Iris pigment epithelial cell (primary cell): ENCODE measurements at places on chromosomes 16 and 17.

DNA sequence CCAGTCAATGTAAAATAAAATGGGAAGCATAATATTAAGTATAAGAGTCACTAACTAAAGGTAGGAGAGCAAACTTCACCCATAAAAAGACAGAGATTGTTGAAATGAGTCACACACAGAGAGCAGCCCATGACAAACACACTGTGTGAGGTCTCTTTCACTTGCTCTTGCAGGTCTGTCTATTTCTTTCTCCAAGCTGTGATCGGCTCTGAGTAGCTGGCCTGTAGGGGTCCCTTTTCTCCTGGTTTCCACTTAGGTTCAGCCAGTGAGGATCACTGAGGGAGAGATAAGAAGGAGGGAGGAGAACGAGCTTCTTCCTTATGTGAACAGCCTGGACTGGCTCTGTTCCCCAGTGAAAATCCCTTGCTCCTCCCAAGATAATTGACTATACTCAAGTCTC lies 133.7 kb upstream of the HS3ST3A1 start:
- peak; percentile 28 for DNase-seq

DNA sequence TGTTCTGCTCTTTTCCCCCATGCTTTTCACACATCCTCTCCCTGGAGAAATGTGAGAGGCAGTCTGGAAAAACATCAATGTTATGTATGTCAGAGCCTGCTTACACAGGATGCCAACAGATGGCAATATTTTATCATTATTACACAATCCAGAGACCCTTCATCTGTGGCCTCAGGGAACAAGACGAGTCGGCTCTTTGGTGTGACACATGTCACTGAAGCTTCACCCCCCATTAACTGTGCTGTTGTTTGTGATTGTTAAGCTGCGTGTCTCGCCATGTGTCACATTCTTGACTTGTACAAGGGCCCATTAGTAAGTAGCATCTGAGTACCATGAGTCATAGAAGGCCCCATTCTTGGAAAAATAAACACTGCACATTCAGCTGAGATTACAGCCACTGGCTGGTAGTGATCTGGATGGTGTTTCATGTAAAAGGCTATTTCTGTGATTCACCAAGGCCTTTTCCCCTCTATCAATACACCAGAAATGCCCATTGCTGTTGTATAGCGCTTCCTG lies 682.1 kb upstream of the SOX9 start:
- DNase-seq: peak; percentile 96

DNA sequence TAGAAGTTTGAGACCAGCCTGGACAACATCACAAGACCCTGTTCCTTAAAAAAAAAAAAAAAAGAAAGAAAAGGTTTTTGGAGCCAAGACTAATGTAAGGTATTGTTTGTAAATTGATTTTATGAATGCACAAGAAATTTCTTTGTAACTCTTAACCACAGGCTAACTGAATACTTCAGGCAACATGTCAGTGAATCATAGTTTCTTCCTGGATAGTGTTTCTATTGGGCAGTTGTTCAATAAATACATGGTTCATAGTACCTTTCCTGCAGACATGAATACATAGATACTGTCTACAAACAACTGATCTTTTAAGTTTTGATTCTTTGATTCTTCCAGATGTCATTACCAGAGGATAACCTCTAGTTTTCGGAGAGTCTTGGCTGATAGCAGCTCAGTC lies 11.6 kb downstream of the DDX42 start:
- DNase-seq: peak; percentile 78

DNA sequence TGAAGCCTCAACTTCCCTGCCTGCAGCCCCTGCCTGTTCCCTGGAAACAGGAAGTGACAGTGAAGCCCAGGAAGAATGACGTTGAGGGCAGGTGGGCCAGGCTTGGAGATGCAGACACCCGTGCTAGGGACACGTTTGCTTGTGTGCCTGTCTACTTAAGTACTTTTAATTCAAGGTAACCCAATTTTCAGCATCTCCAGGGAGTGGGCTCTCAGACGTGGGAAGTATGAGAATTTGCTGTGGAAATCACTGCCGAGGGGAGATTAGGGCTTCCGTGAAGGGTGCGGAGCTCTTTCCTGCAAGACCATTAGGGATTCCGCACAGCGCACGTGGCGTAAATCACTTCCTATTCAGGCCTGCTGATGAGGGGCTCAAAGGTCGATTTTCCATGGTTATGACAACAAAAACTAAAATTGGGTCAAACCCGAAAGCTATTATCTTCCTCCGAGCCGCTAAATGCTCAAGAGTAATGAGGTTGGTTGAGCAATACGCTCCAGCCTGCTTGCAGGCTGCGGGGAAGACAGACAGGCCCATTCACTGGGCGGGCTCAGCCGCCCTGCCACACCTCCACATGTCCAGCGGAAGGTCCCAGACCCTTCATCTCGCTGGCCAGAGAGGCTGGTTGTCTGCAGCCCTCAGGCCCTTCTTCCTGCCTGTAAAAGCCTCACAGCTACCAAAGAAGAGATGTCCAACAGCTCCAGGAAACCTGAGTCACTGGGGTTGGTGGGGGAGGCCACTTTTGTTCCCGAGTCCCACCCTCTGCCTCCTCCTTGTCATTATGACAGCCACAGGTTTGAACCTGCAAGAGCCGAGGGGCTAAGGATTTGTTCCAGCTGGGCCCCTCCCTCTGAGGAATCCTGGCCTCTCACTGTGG lies 109.9 kb downstream of the RBFOX3 start:
- no peak for DNase-seq

DNA sequence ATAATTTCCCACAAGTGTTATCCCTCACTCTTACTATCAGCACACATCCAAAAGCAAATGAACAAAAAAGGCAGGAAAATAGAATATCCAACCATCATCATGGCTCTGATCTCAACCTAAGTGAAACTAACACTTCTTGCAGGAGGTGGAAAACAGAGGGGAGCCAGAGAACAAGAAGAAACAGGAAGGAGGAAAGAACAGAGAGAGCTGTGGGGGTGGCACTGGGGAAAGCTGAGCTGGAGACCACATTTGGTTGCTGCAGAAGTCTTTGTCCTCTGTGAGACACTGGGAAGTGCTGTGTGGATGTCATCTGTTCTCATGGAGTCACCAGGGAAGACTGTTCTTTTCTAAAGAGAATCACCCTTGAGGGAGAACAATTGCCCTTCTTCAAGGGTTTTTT lies 34.7 kb downstream of the GRB7 start:
- no peak for DNase-seq

- DNase-seq: no peak
Observed at GRCh38 chr17:79212149-79213087, 137.8 kb downstream of the ENGASE start.

- no peak for DNase-seq
Observed at GRCh38 chr17:81350320-81350890, 44.9 kb upstream of the BAHCC1 start.

DNA sequence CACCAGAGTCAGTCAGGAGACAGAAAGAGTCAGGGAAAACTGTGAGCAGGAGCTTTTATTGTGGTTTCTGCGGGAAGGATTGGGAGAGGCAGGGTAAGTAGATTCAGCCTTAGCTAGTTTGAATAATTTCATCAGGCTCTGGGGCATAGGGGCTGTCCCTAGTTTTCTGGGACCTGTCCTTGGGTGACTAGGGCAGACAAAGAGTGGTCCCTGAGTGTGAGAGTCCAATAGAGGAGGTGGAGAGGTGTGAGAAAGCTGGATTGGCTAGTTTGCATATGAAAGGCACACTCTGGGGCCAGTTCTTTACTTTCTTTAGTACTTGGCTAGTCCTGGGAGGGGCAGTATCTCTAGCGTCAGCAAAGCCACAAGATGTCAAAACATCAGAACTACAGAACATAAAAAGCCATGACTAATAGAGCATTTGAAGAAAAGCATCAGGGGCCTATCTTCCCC lies 255.6 kb downstream of the HS3ST3A1 start:
- peak; percentile 99 for DNase-seq

DNA sequence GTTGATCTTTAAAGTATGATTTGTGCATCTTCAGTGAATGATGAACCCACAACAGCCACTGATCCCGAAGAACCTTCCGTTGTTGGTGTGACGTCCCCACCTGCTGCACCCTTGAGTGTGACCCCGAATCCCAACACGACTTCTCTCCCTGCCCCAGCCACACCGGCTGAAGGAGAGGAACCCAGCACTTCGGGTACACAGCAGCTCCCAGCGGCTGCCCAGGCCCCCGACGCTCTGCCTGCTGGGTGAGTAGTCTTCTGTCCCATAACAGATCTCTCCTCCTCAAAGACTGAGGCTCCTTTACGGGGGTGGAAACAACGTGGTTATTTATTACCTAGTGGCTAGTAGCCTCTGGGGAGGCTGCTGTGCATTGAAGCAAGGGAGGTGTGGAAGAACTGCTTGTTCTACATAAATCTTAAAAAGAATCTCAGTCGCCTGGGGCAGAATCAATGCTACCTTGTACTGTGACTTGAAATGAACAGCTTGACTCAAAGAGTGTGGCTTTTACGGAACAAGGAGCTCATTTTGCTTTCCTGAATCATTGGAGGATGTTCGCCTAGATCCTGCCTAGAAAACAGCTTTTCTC lies 63.0 kb upstream of the CLEC18A start:
- no peak for DNase-seq

DNA sequence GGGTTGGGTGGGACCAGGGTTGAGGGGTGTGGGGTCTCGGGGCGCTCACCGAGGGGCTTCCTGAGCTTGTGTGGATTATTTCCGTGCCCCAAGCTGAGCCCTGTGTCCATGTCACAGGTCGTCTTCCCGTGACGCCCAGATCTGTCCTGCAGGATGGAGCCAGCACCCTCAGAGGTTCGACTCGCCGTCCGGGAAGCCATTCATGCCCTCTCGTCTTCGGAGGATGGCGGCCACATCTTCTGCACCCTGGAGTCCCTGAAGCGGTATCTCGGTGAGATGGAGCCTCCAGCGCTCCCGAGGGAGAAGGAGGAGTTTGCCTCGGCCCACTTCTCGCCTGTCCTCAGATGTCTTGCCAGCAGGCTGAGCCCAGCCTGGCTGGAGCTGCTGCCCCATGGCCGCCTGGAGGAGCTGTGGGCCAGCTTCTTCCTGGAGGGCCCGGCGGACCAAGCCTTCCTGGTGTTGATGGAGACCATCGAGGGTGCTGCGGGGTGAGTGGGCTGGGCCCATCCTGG lies 1.0 kb downstream of the TELO2 start:
- peak; percentile 84 for DNase-seq

GRCh38 chr16:87723226-87723623 lies 42.6 kb downstream of the KLHDC4 start:
- peak; percentile 96 for DNase-seq

- DNase-seq: no peak
Observed at GRCh38 chr16:61295311-61295710, 740.9 kb downstream of the CDH8 start.

GRCh38 chr16:67255553-67256221 lies 6.9 kb downstream of the SLC9A5 start:
- DNase-seq: no peak

DNA sequence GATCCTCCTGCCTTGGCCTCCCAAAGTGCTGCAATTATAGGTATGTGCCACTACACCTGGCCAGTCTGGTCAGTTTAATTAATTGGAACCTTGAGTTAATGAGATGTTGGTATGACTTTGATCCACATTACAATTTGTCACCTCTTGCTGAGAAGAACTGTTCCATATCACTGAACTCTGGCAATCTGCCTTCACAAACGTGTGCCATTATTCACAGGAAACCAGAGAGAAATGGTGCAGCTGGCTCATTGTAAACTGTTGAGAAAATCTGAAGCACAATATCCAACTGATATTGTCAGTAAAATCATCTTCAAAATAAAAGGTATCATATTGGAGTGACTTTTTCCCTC lies 39.3 kb upstream of the YPEL2 start:
- DNase-seq: no peak

DNA sequence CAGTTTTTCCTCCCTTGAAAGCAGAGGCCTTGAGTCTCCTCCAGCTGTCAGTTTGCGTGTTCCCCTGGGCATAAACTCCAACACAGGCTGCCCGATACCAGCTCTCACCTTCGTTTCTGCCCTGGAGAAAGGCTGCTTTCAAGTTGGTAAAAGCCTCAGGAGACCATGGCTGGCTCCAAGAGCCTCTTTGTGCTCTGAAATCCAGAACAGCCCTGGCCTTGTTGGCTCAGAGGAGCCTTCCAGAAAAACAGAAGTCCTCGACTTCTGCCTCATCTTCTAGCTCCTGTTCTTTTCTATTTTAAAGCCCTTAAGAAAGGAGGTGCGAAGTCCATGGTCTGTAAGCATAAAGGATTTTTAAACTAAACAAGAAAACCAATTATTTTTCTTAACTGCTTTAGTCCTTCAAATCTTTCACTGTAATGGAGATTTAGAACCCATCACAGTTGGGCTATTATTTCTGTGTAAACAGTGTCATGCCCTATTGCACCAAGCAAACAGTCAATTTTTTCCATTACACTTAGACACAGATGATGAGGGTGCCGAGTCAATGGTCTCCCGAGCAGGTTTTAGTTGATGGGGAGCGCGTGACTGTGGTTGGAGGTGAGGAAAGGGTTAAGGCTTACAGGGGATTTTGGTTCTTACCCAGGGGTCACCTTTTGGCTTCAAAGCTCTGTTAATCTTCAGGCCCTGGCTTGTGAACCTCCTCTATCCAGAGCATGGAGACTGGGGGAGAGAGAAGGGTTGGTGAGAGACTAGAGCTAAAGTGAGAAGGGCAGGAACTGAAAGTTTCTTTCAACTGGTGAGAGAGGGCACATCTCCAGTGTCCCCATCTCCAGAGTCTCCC lies 212.8 kb downstream of the MSI2 start:
- DNase-seq: no peak

DNA sequence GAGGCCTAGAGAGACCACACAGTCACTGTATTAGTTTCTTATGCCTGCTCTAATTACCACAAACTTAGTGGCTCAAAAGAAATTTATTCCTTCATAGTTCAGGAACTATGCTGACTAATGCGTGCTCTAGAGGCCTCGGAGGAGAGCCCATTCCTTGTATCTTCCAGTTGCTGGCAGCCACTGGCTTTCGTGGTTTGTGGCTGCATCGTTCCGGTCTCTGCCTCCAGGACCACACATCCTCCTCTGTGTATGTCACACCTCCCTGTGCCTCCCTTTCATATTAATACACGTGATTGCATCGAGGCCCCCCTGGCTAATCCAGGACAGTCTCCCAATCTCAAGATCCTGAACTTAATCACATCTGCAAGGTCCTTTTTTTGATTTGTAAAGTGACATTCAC lies 16.9 kb upstream of the MYLK3 start:
- DNase-seq: peak; percentile 80

GRCh38 chr17:49659661-49660382 lies 18.1 kb downstream of the SPOP start:
- no peak for DNase-seq

- no peak for DNase-seq
Observed at GRCh38 chr17:74304184-74304583, 21.8 kb upstream of the KIF19 start.

DNA sequence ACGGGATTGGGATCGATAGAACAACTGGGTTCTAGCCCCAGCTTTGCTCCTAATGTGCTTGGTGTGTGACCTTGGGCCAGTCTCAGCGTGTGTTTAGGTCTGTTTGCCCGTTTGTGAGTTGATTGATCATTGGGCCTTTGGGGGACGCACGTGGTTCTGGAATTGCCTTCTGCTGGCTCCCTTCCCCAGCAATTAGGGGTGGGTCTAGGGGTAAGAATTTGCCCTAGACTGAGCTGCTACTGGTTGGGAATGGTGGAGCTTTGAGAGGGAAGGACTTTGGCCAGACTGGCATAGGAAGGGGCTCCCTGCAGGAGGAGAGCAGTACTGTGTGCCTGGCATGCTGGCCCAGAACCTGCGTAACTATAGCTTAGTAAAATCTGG lies 1.5 kb downstream of the SPNS2 start:
- DNase-seq: no peak
